ENCODE measurements at places on chromosomes 13 and 19.

- DNase-seq = no peak
Observed at GRCh38 chr13:74214321-74214720, 80.1 kb upstream of the KLF12 start.

DNA sequence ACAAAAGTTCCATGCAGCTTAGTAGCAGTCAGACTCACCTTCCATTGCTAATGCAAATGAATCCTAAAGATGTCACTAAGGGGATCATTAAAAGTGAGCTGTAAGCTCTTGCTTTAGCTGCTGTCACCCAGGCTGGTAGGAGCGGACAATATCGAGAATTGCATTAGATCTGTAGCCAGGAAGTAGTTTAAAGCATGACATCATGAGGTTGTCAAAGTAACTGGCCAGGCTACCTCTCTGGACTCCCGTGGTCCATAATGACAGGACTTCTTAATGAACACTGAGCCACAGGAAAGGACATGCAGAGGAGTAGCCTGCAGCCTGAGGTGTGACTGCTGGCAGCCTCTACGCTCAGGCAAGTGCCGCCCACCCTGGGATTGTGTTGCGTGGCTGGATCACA, 522.3 kb upstream of the NBEA start:
- no peak for DNase-seq

GRCh38 chr19:18091217-18091608, 4.5 kb upstream of the IL12RB1 start:
- DNase-seq = no peak

DNA sequence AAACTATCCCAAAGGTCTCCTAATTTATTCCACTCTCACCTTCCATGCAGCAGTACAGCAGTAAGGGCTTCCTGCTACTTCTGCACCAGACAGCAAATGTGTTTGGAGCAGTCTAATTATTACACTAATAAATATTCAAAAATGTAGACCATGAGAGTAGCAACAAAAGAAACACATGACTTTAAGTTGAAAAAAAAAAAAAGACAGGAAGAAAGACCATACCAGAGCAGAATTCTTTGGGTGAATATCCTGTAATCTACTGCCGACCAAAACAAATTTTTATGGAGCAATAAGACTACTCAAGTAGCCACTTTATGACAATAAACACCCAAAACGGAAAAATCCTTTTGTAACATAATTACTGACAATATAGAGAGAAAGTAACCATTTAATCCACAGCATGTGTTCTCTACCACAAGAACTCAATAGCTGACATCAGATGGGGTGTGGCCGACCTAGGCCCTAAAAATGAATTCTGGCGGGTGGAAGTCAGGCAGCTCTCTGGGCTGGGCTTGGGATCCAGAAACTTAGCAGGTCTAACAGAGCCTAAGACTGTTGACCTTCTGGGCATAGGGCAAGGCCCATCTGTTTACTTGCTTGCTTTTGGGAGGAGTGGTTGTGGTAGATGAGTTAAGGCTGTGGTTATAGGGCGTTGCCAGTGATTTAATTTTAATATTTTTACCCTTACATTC, 4.6 kb downstream of the KLF12 start:
- no peak for DNase-seq

Measured in RPMI8226 (cell line).